Lower lobe of right lung (tissue), 2 donors: ENCODE measurements at places on chromosomes 1 and 21. TPM values are rescaled to one million over a fixed set of nuclear protein-coding genes. Genes with fewer than 3 reads are reported as not detected.

CTXND2 gene
- not detected for total RNA-seq

NPPA gene
- 2.6 TPM for total RNA-seq

LSM10 gene
- total RNA-seq: 44.5 TPM

AMY1B gene
- total RNA-seq: 5.8 TPM

ADAMTS1 gene
- 59.3 TPM for total RNA-seq

RGS1 gene
- 16.3 TPM for total RNA-seq

CALML6 gene
- not detected for total RNA-seq

OR6N1 gene
- total RNA-seq: 2.3 TPM

TMEM269 gene
- total RNA-seq: not detected

DNA sequence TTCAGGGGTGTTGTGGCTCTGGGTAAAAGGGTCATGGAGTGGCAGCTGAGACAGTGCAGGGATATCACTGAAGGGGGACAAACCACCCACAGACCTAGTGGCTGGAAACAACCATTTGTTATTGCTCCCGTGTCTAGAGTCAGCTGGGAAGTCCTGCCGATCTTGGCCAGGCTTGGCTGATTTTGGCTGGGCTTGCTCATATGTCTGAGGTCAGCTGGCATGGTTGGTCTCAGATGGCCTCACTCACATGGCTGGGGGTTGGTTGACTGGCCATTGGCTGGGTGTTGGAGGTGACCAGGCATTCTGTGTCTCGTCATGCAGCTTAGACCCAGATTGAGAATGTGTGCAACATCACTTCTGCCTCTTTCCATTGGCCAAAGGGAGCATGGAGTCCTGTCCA, 203.8 kb upstream of the POU3F1 start:
- no peak for DNase-seq
- no peak overlapping the region for H3K4me3 ChIP-seq
- peaks cover 8% of the 10 kb centered on the region for H3K4me1 ChIP-seq

DNA sequence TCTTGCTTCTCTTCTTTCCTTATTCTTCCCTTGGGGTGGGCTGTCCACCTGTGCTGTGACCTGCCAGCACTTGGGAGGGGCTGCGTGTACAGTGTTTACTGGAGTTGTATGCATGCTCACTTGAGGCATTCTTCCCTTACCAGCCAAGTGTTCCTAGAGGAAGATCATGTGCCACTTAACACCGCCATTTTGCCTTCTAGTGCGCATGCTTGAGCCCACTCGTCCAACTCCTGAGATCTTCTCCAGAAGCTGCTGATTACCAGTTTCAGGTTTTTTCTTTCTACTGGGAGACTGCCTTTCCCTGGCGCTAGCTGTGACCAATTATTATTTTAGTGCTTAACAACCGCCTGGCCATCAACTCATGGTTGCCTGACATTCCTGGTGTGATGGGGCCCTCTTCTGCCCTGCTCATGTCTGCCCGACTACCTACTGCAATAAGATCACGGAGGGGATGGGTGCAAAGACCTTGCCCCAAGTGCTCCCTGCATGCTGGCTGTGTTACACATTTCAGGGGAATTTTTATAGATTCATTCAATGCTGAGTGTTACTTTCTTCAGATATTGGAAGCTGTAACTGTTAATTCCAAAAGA, 74.2 kb upstream of the B3GALT5 start:
- H3K4me1 ChIP-seq: no peaks in the 10 kb centered on the region
- DNase-seq: no peak
- no peak overlapping the region for H3K4me3 ChIP-seq
- H3K27me3 ChIP-seq: no peaks in the 10 kb centered on the region
- no peak overlapping the region for H3K27ac ChIP-seq

DNA sequence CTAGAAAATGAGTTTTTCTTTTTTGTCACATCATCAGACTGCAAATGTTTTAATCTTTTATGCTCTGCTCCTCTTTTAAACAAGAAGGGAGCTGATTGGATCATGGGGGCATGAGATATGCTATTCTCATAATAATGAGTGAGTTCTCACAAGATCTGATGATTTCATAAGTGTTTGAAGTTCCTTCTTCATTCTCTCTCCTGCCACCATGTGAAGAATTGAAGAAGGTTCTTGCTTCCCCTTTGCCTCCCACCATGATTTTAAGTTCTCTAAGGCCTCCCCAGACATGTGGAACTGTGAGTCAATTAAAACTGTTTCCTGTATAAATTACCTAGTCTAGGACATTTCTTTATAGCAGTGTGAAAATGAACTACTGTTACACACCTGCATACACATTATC, 218.2 kb downstream of the NRIP1 start:
- no peaks in the 10 kb centered on the region for H3K36me3 ChIP-seq
- no peak for DNase-seq
- H3K4me3 ChIP-seq: no peak overlapping the region
- no peak overlapping the region for H3K27ac ChIP-seq
- H3K4me1 ChIP-seq: no peaks in the 10 kb centered on the region
- no peaks in the 10 kb centered on the region for H3K27me3 ChIP-seq

DNA sequence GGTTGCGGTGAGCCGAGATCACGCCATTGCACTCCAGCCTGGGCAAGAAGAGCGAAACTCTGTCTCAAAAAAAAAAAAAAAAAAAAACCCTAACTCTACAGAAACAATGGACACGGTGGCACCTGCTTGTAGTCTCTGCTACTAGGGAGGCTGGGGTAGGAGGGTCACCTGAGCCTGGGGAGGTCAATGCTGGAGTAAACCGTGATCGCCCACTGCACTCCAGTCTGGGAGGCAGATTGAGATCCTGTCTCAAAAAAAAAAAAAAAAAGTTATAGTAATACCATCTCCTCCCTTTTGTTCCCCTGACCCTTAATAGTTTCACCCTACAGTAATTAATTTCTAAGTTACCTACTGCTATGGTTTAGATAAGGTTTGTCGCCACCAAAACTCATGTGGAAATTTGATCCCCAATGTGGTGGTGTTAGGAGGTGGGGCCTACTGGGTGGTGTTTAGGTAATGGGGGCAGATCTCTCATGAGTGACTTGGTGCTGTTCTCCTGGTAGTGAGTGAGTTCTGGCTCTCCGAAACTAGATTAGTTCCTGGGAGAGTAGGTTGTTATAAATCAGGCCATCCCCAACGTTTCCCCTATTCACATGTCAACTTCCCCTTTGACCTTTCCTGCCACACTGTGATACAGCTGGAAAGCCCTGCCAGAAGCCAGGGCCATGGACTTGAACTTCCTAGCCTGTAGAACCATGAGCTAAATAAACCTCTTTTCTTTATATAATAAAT, 9.8 kb downstream of the FBXO42 start:
- H3K4me3 ChIP-seq: no peak overlapping the region
- no peaks in the 10 kb centered on the region for H3K4me1 ChIP-seq
- peaks cover 4% of the 10 kb centered on the region for H3K36me3 ChIP-seq
- no peaks in the 10 kb centered on the region for H3K27me3 ChIP-seq
- DNase-seq: no peak
- no peak overlapping the region for H3K27ac ChIP-seq

DNA sequence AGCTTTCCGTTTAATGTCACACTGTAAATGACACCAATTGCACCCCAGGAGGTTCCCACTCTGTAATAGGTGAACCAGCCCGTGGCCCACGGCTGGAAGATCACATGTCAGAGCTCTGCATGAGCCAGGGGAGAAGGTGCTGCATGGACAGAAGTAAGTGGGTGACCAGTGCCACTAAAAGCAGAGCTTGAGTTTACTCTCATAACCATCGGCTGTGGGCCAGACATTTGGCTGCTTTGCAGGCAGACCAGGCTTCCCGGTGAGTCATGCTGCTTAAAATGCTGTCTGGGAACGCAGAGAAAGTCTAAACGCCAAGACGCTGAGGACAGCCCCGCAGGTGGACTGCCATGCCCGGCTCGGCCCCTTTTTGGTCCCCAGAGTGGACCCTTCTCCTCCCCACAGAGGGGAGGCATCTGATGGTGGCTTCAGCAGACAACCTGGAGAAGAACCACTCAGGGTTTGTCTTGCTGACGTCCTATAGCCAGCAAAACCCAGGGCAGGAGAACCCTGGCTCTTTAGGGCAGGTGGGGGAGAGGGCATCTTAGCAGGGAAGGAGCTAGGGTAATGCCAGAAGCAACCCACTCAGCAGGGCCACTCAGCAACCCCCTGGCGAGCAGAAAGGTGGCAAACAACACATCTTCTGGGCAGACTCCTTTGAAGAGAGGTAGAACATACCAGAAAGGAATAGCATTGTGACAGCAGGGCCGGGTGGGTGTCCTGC, 7.3 kb downstream of the KIAA2013 start:
- peaks cover 67% of the 10 kb centered on the region for H3K36me3 ChIP-seq
- DNase-seq: no peak
- H3K27ac ChIP-seq: no peak overlapping the region
- H3K4me3 ChIP-seq: no peak overlapping the region
- H3K4me1 ChIP-seq: peaks cover 24% of the 10 kb centered on the region

- no peaks in the 10 kb centered on the region for H3K27me3 ChIP-seq
- H3K36me3 ChIP-seq: peaks cover 20% of the 10 kb centered on the region
- H3K4me1 ChIP-seq: peaks cover 16% of the 10 kb centered on the region
Measured at GRCh38 chr1:43708002-43708410, 670 bp downstream of the ST3GAL3 start.

- peaks cover 21% of the 10 kb centered on the region for H3K4me1 ChIP-seq
- H3K4me3 ChIP-seq: no peak overlapping the region
- H3K27me3 ChIP-seq: no peaks in the 10 kb centered on the region
- H3K36me3 ChIP-seq: no peaks in the 10 kb centered on the region
Measured at GRCh38 chr1:203177036-203177405, 1.4 kb upstream of the MYBPH start.

DNA sequence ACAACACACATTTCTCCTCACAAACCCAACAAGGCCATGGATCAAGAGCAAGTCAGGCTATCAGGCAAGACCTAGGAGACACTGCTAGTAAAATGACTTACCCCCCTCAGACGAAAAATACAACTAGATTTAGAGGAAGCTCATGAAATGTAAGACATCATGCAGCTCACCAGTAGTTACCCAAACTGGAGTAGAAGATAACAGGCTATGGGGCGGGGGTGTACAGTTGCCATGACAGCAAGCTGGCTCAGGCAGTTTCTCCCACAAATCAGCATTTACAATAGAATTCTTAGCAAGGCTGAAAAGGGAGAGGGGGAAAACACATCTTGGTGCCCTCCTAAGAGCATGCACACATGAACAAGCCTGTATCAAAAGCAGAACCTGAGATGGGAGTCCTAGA, 13.9 kb downstream of the TPM3 start:
- DNase-seq: no peak
- no peak overlapping the region for H3K4me3 ChIP-seq
- H3K27me3 ChIP-seq: no peaks in the 10 kb centered on the region
- H3K36me3 ChIP-seq: peaks cover 57% of the 10 kb centered on the region
- H3K4me1 ChIP-seq: peaks cover 68% of the 10 kb centered on the region

DNA sequence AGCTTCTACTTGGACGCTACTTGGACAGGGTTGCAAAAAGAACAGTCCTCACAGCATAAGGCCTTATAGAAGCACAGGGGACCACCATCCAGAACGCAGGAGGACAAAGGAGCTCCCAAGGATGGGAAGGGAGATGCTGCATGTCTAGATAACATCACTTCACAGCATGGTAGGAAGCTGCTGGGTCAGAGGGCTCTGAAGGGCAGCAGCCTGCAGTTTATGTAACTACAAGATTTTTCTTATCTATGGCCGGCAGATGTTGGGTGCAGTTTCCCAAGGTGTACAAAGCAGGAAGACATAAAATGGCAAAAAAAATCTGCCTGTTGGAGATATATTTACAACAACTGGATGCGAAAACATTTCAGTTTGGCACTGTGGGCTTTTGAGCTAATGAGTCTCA, 45.3 kb upstream of the SLC5A9 start:
- DNase-seq: no peak
- no peak overlapping the region for H3K27ac ChIP-seq
- H3K36me3 ChIP-seq: no peaks in the 10 kb centered on the region
- no peaks in the 10 kb centered on the region for H3K4me1 ChIP-seq

DNA sequence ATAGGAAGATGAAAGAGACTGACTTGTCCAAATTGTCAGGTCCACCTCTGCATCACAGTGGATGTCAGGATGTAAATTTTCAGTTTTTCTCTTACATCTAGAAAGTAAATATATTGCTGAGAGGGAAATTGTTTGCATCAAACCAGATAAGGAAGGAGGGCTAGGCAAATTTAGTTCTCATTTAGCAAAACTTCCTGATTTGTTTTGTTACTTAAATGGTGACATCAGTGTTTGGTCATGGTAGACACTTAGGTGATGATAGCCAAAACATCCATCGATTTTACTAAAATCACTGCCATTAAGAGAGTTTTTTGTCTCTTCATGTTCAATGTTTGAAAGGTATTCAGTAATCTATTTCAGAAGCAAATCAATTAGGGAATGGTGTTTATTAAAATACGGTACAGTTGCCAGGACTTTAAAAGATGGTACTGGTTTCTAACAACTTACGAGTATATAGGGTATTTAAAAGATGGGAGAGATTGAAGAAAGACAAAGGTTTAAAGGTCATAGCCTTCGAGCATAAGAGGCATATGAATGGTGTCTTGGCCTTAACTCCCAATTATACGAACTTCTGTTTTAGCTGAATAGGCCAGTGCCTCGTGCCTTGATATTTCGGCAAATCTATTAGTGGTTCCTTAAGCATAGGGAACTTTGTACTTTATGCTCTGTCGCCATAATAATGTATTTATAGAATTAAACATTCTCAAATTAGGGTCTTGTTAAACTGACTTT, 3.0 kb downstream of the IER5 start:
- H3K4me1 ChIP-seq: peaks cover 67% of the 10 kb centered on the region
- DNase-seq: no peak
- H3K4me3 ChIP-seq: peak overlapping the region; percentile 96
- H3K36me3 ChIP-seq: peaks cover 12% of the 10 kb centered on the region
- H3K27me3 ChIP-seq: no peaks in the 10 kb centered on the region
- peak overlapping the region; percentile 93 for H3K27ac ChIP-seq

DNA sequence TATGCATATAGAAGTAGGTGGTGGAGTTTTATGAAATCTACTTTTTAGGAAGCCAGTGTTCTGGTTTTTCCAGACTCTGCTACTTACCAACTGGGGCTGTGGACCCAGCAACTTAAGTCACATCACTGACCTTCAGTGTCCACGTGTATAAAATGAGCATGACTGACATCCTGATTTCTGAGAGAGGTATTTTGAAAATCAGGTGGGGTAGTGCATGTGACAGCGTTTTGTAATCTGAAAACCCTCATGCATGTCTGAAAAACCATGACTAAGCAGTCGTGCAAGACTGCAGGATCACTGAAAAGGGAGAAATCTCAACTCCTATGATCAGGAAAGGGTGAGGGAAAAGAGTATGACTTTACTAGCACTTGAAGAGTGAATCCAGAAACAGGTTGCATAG, 26.1 kb downstream of the CR1L start:
- DNase-seq: no peak
- H3K4me1 ChIP-seq: peaks cover 6% of the 10 kb centered on the region
- H3K4me3 ChIP-seq: no peak overlapping the region
- peaks cover 43% of the 10 kb centered on the region for H3K27me3 ChIP-seq
- H3K27ac ChIP-seq: no peak overlapping the region
- no peaks in the 10 kb centered on the region for H3K36me3 ChIP-seq
